Mammary epithelial cell (primary cell): ENCODE measurements at places on chromosomes 5 and 9. TPM values are rescaled to one million over a fixed set of nuclear protein-coding genes. Genes with fewer than 3 reads are reported as not detected.

The ADCY2 gene
- total RNA-seq = not detected

The JAK2 gene
- total RNA-seq = 5.1 and 6.2 TPM in 2 replicates

The GCNT4 gene
- 9.7 TPM for total RNA-seq

The NTNG2 gene
- total RNA-seq = 1.5 and 2.0 TPM in 2 replicates

The JMY gene
- total RNA-seq = 16.8 TPM
